ENCODE measurements at places on chromosomes 4 and X.

- DNase-seq = peak; percentile 27
These were observed 62.4 kb upstream of the WDFY3 start for GRCh38 chr4:85028910-85029309.

GRCh38 chr4:82124932-82125786, 248.6 kb downstream of the HNRNPD start:
- DNase-seq = no peak

- no peak for DNase-seq
These were observed 477 bp downstream of the KLHL13 start for GRCh38 chrX:118115953-118116712.

DNA sequence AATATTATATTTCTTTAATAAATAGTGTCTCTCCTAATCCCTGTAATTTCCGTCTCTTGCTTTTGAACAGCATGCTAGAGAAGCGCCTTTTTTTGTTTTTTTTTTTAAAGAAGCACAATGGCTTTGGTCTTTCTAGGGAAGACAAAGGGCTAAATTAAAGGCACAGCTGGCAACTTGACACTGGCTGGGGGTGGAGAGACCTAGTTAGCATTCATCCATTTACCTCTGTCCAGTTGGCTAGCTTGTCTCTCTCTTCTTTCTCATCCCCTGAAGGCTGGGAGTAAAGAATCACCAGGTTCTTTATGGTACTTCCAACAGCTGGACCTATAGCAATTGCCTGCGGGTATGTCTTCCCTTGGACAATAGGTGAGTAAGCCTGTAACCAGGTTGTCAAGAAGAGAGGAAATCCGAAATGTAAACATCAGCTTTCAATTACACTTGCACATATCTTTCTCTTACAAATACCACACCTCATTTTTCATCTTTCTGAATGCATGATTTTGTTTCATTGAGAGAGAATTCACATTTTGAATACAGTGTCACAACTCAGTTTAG, 178.4 kb upstream of the GPR101 start:
- no peak for DNase-seq

DNA sequence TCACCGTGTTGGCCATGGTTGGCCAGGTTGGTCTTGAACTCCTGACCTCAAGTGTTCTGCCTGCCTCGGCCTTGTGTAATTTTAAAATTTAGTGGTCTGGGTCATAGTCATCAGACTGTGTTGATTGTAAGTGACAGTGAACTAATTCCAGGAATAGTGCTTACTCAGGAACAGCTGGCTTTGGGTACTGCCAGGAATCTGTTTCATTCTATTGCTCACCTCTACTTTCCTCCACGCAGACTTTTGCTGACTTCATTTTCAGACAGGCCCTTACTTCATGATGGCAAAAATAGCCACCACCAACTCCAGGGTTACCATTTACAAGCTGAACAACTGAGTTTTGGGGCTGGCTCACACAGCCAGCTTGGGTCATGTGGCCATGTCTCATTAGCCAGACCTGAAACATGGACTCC, 54.6 kb downstream of the FNIP2 start:
- no peak for DNase-seq

DNA sequence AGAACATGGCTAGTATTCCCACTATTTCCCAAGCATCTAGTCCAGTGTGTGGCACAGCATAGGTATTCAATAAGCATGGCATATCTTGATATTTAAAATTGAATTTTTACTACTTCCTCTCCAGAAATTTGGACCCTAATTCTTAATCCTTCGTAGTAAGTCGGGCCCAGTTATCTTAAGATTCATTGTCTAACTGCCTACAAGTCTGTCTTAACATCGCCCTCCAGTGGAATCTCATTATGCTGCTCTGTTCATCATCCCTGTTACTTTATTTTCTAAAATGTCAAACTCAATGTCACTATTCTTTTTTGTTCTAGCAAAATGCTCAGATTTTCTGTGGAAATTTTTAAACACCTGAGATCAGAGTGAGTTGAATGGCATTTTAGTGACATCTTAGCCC, 606.2 kb downstream of the KLHL13 start:
- no peak for DNase-seq

GRCh38 chr4:88737307-88737941, 39.8 kb upstream of the NAP1L5 start:
- no peak for DNase-seq

DNA sequence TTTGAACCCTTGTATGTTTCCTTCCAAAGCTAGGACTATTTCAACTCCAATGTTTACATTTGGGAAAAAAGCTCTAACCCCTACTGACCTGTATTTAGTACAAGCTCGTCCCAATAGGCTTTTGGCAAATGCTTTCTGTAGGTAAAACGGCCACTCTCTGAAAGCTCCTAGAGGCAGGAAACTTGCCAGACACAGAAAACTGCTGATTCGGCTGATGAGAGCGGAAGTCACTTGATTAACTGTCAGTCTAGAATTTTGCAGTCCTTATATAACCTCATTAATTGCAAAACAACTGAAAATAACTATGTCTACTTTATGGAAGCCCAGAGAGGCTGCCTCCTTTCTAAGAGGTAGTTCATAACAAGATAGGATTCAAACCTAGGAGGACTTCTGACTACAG, 108.1 kb downstream of the TSPAN7 start:
- no peak for DNase-seq

- DNase-seq = no peak
These were observed 295.4 kb upstream of the FAM241A start for GRCh38 chr4:111849746-111850284.

DNA sequence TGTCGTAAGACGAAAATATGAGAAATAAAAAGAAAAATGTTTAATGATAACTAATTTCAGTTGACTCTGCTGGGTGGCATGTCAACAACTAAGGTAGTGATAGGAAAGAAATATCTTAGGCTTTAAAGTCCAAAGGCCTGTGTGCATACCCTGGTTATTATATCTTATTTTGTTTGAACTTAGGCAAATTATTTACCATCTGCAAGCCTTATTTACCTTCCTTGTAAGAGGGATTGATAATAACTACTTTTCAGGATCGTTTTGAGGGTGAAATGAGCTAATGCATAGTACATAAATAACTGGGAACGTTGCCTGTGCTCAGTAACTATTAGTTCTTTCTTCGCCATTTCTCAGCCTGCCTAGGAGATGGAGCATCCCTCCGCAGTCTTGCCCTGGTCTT, 41.6 kb upstream of the TAB3 start:
- no peak for DNase-seq

DNA sequence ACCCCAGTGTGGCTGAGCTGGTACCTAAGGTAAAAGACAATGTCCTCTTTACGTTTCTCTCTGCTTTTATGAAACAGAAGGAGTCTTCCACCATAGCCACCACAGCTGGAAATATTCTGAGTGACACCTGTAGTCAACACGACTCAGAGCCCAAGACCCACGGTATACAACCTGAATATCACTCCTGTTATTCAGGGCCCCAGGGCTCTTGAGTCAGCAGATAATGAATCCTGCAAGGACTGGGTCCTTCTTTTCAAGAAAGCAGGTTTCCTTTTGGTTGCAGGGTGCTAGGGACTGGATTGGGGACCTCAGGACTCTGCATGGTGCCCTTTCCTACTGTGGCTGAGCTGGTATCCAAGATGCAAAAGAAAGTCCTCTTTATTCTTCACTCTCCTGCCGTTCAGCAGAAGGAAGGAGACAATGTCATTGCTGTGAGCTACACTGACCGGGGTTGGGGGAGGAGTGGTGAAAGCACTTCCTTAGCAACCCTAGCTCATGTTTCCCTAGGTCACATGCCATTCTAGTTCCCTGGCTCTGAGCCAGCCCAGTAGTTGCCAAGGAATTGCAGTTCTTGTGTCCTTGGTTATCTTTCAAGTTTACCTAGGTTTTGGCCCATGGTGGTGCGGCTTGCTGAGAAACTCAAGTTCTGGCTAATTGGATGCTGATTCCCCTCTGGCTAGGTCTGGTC, 23.7 kb upstream of the UNC5C start:
- no peak for DNase-seq

- no peak for DNase-seq
These were observed 17.6 kb upstream of the KIAA1210 start for GRCh38 chrX:119145241-119145653.

- DNase-seq = no peak
These were observed 12.2 kb upstream of the GJB1 start for GRCh38 chrX:71210816-71211215.

GRCh38 chrX:115029869-115030570, 12.6 kb upstream of the IL13RA2 start:
- DNase-seq = no peak

- no peak for DNase-seq
These were observed 12.1 kb upstream of the PORCN start for GRCh38 chrX:48496660-48497059.

DNA sequence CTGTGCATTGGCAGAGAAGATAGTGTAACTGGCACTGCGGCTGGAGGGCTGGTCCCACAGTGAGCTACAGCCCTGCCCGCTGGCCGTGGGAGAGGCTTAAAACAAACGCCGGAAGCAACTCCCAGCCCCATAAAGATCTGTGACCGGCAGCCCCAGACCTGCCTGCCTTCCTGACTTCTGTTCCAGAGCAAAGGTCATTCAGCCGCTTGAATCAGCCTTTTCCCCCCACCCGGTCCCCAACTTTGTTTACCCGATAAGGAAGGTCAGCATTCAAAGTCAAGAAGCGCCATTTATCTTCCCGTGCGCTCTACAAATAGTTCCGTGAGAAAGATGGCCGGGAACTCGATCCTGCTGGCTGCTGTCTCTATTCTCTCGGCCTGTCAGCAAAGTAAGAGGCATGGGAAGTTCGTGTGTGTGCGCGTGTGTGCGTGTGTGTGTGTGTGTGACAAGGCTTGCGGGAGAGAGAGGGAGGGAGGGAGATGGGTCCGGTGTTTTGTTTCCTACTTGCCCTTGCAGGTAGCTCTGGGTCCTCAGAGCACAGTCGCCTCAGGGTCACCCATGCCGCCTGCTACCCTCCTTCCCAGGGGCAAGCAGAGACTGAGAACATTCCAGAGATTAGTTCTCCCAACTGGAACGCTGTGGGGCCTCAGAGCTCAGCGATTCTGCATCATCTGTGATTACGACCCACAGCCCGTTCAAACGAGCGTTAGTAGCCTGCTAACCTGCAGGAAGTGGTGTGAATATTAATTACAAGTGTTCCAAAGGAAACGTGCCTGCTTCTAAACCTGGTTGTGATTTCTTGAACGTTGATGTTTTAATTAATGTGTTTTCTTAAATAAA, at the start of gene MGST2:
TSS of gene MGST2 (plus strand) at position 130 of the 840 bp plus-strand sequence. CDS start at position 331, 201 bp downstream.
- peak; percentile 38 for DNase-seq

DNA sequence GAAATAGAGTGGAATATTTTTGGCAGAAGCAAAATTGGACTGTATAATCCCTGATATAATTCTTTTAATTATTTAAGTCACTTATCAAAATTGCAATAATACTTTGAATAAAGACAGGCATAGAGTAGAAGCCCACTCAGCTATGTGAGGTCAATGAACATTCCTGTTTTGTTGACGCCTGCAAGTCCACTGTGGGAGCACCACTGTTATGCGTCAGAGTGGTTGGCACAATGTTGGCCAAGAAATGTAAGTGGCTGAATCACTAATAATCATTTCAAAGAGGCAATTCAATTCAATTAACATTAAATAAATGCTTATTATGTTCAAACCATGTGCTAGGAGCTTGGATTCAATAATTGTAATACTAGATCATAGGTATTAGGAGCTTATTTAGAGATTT, 221.0 kb downstream of the SPCS3 start:
- no peak for DNase-seq

DNA sequence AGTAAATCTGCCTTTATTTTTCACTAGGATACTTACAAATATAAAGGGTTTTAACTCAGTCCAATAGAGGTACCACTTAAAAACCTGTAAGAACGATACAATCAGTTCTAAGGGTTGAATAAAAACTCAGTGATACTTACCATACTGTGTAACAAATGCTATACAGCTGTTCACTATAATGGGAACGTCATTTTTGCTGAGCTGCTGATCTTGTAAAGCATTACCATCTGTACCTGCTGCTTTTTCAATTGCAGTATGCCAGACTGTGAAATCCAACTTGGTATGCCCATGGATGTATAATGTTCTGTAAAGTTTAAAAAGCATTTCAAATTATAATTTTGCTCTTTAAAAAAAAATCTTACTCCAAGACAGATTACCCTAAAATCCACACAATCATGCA, 111.2 kb downstream of the ARAP2 start:
- no peak for DNase-seq

GRCh38 chr4:91057871-91058270, 930.7 kb downstream of the CCSER1 start:
- no peak for DNase-seq

- DNase-seq = no peak
These were observed 53.4 kb upstream of the STX18 start for GRCh38 chr4:4595252-4595651.

- DNase-seq = no peak
These were observed 129.1 kb downstream of the EGF start for GRCh38 chr4:110041735-110042134.

GRCh38 chrX:54540289-54540688, 10.3 kb downstream of the GNL3L start:
- no peak for DNase-seq

- no peak for DNase-seq
These were observed at the start of gene PRR27 for GRCh38 chr4:70153937-70154336. Gene PRR27 (plus strand): TSS chr4:70154237. CDS start chr4:70154376, 139 bp downstream.

GRCh38 chr4:74822603-74823002, 28.3 kb upstream of the BTC start:
- no peak for DNase-seq

DNA sequence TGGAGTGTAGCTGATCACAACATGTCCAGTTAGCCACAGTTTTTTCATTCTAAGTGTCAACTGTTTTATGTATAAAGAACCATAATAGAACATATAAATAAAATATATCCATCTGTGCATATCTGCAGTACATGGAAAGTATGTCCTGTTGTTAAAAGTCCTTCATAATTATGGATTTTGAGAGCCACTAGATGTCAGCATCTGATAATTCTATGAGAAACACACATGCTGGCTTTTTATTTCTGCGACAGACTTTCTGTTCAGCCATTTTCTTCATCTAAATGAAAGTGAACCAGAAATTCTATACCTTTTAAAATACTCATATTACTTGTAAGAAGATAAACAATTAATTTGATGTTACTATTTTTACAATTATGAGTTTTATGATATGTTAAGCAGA, 251.5 kb downstream of the GPM6A start:
- peak; percentile 18 for DNase-seq

GRCh38 chr4:78099058-78099457, 41.9 kb downstream of the FRAS1 start:
- DNase-seq = no peak

Data from brain pericyte (primary cell).